Fibroblast of lung (primary cell): ENCODE measurements at places on chromosomes 7 and 10.
A peak's percentile ranks its signal among the peaks of the same experiment; 100 is the strongest.

DNA sequence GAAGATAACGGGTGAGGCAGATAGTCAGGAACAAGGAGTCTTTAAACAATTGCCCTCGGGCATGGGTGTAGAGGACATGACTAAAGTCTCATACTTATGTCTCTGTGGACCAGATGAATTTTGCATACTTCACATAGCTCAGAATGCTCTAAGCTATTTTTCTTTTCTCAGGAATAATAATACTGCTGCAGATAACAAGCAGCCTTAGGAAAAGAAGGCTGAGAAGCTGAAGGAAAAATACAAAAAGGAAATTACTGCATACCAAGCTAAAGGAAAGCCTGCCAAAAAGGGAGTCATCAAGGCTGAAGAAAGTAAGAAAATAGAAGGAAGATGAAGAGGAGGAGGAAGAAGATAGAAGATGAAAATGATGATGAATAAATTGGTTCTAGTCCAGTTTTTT, 13.4 kb upstream of the ERCC6 start:
- DNase-seq, result peak; percentile 91

- no peak for DNase-seq
These were observed 72.3 kb downstream of the PRPF18 start for GRCh38 chr10:13658871-13659685.

GRCh38 chr7:43385856-43386255, 197.1 kb upstream of the STK17A start:
- peak; percentile 78 for DNase-seq

- no peak for DNase-seq
These were observed 14.1 kb downstream of the FEZF1 start for GRCh38 chr7:122290476-122290875.

DNA sequence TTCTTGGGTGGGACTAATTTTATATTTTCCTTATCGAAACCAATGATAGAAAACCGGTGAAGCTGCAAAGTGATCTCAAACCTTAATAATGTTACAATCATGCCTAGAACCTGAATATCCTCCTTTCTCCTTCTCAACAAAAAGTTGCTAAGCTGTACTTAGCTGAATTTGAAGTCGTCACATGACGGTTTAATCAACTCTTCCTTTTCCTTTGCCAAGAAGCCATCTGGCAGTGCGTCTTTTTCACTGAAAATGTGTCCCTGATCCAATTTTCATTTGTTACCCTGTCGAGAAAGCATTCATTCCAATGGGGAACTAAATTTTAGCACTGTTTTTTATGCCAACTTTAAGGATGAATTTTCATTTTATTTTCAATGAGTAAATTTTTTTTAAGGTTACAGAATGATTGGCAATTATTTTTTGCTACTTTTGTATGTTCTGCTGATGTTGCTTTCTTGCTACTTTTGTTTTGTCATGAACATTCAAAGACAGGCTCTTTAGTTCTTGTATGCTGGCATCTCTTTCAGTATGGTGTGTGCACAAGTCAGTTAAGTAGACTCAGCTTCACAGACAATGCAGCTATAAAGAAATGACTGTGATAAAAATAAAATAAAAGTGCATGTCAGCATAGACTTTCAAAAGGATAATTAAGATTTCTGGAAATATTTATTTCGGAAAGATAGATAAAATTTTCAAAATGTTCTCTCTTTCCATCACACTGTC, 980.0 kb downstream of the DNAJB9 start:
- no peak for DNase-seq

DNA sequence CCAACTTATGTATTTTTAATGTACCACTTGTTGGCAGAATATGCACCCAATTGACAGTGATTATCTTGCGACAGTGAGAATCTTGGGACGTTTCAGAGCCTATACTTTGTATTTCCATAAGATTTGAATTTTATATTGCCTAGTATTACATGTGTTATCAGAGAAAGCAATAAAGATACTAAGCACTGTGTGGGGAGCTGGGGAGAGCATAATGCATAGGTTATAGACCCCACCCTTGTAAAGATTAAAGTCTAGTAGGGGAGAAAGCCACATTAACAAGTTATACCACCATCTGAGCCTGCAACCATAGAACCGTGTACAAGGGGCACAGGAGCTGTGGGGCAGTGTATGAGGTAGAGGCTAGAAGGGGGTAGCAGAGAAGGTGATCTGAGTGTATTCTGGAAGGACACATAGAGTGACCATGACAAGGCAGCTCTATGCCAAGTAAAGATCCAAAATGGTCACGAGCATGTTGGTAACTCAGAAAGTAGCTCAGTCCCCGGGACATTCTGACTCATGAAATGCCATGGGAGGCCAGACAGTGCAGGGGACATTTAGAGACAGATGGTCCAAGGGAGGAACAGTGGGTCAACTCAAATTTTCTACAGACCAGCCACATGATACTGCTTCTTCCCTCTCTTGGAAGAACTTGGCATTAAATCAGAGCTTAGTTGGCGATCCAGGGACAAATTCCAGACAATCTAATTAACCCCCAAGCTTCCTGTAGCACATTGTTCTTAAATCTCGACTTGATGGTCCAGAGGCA, 84.5 kb downstream of the ADRA2A start:
- DNase-seq, result no peak

DNA sequence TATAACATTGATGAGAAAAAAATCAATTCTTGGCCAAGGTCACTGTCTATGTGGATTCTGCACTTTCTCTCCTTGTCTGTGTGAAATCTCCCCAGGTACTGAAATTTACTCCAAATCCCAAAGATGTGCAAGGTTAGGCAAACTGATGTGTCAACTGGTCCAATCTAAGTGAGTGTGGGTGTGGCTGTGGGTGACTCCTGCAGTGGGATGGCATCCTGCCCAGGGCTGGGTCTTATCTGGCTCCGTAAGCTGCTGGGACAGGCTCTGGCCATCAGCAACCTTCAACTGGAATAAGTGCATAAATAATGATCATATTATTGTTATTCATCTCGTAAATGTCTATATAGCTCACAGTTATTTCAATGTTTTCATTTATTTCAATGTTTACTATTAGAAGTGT, 79.3 kb downstream of the JCAD start:
- peak; percentile 74 for DNase-seq

- peak; percentile 20 for DNase-seq
These were observed 57.8 kb upstream of the RAB18 start for GRCh38 chr10:27446091-27446918.

- DNase-seq, result no peak
These were observed 28.5 kb downstream of the EPC1 start for GRCh38 chr10:32318476-32318896.

- DNase-seq, result no peak
These were observed 4.5 kb upstream of the IFIT2 start for GRCh38 chr10:89297356-89297755.

GRCh38 chr7:130881799-130882141, 147.8 kb upstream of the KLF14 start:
- no peak for DNase-seq

DNA sequence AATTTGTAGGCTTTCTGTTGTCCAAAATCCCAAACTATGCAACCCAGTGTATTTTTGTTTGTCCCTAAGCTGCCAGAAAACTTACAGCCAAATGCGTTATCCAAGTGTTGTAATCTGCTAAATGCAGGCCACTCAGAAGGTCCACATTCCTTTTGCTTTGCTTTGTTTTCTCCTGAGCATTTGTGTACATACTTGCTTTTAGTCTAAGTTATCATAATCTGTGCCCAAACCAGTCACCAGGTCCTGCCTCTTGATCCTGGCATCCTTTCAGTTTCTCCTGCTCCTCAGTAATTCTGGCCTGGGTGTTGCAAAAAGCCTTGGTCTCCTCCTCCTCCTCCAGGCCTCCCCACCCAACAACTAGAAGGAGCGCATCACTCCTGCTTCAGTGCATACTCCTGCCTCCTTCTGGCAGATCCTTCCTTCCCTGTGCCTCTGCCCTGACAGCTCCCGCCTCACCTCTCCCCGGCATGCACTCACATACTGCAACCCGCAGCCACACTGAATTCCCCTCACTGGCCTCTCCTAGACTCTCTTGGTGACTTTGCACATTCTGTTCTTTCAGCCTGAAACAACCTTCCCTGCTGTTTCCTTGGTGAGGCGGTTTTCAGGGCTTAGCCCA, 2.3 kb downstream of the DENND2A start:
- peak; percentile 77 for DNase-seq

- peak; percentile 66 for DNase-seq
These were observed 255.2 kb downstream of the ARL4A start for GRCh38 chr7:12942609-12943008.

- peak; percentile 96 for DNase-seq
These were observed 47.1 kb downstream of the SYPL1 start for GRCh38 chr7:106064771-106065574.

GRCh38 chr7:69217516-69218350, 380.5 kb upstream of the AUTS2 start:
- no peak for DNase-seq

DNA sequence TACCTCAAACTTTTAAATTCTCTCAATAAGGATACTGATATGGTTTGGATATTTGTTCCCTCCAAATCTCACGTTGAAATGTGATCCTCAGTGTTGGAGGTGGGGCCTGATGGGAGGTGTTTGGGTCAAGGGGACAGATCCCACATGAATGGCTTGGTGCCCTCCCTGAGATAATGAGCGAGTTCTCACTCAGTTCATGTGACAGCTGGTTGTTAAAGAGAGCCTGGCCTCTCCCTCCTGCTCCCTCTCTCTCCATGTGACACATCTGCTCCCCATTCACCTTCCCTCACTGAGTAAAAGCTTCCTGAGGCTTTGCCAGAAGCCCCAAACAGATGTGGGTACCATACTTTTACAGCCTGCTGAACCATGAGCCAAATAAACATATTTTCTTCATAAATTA, 19.2 kb downstream of the ABCB4 start:
- no peak for DNase-seq

- DNase-seq, result no peak
These were observed 248.5 kb downstream of the NSUN6 start for GRCh38 chr10:18402853-18403252.

GRCh38 chr7:110764852-110765251, 326.1 kb upstream of the LRRN3 start:
- no peak for DNase-seq

GRCh38 chr10:93541402-93542357, 24.8 kb upstream of the FFAR4 start:
- peak; percentile 51 for DNase-seq
